Stimulated activated CD4-positive, alpha-beta T cell treated with anti-CD3 and anti-CD28 coated beads, Interleukin-15, amount 100 ng/mL, for 48 hours (primary cell): ENCODE measurements at places on chromosomes 1 and 21.

GRCh38 chr1:234963180-234963903 is 165.3 kb downstream of the TOMM20 start:
- peak; percentile 88 for DNase-seq

GRCh38 chr1:248740876-248741275 is 14.7 kb downstream of the LYPD8 start:
- no peak for DNase-seq

- DNase-seq: no peak
These were observed 3.9 kb upstream of the NUAK2 start for GRCh38 chr1:205325334-205325884.

DNA sequence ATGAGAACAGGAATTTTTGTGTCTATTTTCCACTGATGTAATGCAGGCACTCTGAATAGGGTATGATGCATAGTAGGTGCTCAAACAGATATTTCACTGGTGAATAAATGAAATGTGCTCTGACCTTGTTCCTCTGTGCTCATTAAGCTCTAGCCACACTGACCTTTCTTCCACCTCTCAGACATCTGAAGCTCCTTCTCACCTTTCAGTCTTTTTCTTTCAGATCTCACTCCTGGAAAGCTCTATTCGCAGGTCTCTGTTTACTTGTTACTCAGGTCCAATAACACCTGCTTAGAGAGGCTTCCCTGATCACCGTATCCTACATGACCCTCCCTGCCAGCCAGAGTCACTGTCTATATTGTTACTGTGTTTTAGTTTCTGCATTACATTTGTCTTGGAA is 59.2 kb upstream of the IVNS1ABP start:
- no peak for DNase-seq

DNA sequence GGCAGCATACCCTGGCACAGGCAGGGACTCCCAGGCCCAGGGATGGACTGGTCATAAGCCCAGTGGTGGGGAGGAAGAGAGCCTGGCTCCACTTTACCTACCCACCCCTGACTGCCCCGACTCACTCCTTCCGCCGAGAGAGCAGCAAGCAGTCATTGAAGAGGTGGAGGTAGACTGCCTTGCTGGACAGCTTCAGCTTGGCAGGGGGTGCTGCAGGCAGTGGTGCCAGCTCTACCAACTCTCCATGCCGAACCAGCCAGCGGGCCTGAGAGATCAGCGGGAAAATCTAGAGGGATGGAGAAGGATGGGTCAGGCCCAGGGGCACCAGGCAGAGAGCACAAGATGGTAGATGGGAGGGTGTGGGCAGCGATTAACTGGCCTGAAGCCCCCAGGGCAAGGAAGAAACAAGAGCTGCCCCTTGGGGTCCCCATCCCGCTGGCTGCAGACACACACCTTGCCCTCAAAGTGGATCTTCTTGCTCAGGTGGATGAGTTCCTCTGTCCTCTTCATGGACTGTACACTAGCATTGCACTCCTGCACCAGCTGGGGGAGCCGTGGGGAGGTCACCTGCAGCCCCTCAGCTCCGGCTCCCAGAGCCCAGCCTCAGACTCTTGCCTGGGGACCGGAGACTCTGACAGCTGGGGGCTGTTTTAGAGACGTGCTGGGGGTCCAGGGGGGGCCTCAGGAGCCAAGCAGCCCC is 7.7 kb downstream of the ARHGEF19 start:
- DNase-seq: no peak

DNA sequence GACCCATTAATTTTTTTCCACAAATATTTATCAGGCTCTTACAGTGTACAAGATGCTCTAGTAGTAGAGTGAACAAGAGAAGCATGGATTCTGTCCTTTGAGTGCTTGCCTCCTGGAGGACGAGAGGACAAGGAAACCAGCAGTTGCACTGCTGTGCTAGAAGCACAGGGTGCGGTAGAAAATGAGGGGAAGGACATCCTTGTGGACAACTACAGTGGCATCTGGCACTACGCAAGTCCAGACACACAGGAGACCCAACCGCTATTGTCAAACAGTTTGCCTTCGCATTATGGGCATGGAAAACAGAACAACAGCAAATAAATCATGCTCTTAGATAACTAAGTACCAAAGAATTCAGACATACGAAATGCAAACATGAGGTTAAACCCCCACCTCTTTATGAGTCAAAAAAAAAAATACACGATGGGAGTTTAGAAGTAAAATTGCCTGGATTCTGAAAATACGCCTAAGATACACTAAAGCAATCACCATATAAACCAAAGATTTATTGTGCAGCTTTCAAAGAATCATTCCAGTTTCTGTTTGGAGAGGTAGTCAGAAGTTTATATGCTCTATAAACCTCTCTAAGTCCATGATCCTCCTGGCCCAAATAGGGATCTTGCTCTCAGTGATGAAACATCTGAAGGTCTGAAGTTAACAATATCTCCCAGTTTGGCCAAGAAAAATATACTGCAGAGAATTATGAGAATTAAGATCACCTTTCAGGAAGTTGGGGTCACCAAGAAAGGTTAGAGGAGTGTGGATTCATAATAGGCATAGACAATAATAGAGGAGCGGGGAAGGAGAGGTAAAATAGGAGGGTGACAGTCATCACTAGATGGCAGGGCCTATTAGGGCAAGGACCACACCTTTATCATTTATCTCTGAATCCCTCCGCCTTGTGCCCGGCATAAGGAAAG is 307.8 kb downstream of the NFIA start:
- DNase-seq: no peak

DNA sequence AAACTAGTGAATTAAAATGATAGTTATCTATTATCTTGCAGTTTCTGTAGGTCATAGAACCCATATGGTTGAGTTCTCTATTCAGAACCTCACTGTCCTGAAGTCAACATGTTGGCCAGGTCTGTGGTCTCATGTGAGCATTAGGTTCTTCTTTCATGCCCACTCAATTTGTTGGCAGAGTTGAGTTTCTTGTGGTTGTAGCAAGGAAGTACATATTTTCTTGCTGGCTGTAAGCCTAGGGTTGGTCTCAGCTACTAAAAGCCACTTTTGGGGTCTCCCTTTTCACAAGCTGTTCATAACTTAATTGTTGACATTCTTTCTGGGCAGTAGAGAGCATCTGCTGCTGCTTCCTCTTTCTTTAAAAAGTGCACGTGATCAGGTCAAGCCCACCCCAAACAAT is 1165.1 kb upstream of the NCAM2 start:
- no peak for DNase-seq

DNA sequence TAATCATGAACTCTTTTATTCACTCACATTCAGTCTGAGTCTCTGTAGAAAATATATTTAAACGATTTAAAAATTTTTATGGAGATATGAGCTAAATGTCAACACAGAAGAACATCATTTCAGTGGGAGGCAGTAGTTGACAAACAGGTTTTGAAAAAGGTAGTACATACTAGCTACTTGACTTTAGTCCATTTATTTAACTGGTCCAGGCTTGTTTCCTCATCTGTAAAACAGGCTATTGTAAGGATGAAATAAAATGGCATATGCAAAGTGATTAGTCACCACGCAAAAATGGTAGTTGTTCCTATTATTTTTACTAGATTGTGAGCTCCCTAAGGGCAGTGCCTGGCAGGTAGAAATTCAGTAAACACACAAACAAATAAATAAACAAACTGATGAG is 75.2 kb downstream of the NTPCR start:
- no peak for DNase-seq

- DNase-seq: no peak
These were observed 69.2 kb downstream of the SH3GLB1 start for GRCh38 chr1:86773341-86774288.

DNA sequence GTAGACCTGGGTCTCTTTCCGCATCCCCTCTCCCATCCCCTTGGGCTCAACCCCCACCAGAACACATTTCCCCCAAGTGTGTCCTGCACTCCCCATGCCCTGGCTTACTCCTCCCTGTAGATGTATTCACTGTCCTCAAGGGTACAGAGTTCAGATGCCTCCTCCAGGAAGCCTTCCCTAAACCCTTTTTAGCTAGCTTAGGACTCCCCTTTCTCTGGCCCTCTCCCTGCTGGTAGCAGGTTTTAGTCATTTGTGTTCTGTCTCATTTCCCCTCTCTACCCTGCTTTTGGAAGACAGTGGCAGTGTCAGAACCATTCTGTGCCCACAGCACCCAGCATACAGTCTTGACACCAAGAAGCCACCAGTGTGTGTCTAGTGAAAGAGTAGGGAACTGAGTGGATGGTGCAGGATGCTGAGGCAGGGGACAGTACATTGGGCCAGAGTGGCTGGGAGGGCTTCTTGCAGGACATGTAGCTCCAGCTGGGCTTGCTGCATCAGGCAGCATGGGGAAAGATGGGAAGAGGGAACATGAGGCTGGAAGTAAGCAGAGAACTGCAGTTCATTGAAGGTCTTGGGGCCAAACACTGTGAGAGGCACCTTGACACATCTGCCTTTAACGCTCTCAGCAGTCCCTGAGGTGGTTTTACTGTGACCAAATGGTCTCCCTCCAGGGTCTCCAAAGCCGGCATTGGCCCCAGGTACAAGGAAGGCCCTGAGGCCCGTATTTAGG is 2.5 kb downstream of the FOXO6 start:
- no peak for DNase-seq

GRCh38 chr1:26782521-26783212 is 5.1 kb upstream of the PIGV start:
- no peak for DNase-seq

- peak; percentile 23 for DNase-seq
These were observed 673 bp downstream of the PIK3C2B start for GRCh38 chr1:204493984-204494280.

DNA sequence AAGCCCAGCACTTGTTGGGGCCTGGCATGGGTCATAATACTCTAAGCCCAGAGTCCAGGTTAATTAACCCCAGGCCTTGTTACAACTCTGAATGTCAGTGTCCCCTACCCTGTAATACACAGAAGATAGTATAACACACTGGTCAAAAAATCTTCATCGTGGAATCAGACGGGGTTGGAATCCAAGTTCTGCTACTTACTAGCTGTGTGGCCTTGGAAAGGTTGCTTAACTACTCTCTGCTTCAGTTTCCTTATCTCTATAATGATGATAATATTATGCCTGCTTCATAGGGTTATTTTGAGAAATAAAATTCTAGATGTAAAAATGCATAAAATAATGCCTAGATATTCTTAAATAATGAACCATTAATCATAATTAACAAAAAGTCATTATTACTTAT is 77.8 kb upstream of the CTTNBP2NL start:
- no peak for DNase-seq

GRCh38 chr1:5373281-5373680 is 618.9 kb downstream of the NPHP4 start:
- no peak for DNase-seq

- DNase-seq: no peak
These were observed 267.2 kb downstream of the ZNF648 start for GRCh38 chr1:181794332-181794731.

DNA sequence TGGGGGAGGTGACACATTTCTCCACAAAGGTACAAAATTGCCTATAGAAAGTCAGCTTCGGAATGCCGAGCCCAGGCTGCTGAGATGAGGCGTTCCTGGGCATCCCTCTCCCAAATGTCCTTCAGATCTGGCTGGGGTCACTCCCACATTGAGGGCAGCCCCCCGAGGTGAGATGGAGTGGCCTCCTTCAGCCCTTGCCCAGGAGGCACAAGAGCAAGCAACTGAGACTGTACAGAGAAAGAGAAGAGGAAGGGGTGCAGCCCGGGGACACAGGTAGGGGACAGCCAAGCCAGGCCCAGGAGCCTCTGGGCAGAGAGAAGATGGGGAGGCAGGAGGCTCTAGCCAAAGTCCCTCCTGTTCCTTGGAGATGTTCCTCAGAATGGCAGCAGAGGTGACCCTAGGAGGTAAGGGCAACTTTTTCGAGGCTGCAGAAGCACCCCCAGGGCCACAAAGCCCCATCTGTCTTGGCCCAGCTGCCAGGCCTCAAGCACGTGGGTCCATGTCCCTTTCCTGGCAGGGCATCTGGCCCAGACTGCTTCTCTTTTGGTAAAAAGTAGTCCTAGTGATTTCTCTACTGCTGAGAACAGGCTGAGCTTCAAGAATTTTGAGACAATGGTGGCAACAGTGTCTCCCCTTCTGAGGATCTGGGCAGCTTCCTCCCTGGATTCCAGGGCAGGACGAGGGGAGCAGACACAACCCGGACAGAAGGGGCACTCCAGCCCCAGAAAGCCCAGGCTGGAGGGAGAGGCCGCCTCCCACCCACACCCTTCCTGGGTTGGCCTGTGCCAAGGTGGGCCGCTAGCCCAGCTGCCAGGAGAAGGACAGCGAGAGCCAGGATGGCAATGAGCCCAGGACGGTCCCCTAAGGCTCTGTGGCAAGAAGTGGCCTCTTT is 68.0 kb downstream of the LRRN2 start:
- DNase-seq: no peak

DNA sequence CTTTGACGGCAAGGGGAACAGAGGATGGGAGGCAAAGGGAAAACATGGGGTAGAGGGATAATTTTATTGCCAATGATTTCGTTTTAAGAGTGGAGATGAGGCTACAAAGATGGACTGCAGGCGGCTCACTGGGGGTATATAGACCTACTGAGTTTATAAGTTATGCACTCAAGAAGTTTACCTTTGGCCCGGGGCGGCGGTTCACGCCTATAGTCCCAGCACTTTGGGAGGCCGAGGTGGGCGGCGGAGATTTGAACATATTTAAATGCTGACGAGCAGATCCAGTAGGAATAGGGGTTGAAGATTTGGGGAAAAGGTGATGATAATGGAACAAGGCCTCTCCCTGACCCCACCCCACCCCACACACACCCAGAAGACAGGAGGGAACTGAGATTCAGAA is 8.1 kb upstream of the SLAMF9 start:
- DNase-seq: no peak

GRCh38 chr1:169148472-169149252 is 42.2 kb downstream of the ATP1B1 start:
- DNase-seq: no peak

- no peak for DNase-seq
These were observed 383.3 kb downstream of the HHAT start for GRCh38 chr1:210711825-210712612.

GRCh38 chr1:83912876-83913275 is 86.1 kb downstream of the TTLL7 start:
- DNase-seq: no peak

DNA sequence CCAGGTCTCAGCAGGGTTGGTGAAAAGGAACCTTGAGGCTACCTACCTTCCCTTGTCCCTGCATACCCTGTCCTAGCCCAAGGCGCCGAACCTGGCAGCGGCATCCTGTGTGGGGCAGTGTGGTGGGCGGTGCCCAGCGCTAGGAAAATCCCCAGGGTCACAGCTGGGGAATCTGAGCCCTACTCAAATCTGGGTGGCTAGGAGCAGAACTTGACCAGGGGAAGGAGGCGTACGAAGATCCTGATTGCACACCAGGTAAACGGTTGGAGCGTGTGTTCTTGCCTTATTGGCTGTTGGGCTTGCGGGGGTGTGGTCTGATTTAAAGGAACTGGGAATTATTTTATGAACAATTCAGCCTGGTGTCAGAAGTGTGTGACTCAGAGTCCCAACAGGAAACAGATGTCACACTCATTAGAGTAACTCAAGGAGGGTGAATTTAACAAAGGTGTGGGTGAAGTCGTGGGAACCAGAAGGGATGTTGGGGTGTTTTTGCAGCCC is 118.6 kb downstream of the LRIG2 start:
- DNase-seq: no peak

GRCh38 chr1:176241385-176242015 is 34.4 kb upstream of the COP1 start:
- peak; percentile 17 for DNase-seq

GRCh38 chr1:206700445-206701036 is 15.8 kb downstream of the MAPKAPK2 start:
- DNase-seq: no peak
